ENCODE measurements at places on chromosomes 16 and 17.

DNA sequence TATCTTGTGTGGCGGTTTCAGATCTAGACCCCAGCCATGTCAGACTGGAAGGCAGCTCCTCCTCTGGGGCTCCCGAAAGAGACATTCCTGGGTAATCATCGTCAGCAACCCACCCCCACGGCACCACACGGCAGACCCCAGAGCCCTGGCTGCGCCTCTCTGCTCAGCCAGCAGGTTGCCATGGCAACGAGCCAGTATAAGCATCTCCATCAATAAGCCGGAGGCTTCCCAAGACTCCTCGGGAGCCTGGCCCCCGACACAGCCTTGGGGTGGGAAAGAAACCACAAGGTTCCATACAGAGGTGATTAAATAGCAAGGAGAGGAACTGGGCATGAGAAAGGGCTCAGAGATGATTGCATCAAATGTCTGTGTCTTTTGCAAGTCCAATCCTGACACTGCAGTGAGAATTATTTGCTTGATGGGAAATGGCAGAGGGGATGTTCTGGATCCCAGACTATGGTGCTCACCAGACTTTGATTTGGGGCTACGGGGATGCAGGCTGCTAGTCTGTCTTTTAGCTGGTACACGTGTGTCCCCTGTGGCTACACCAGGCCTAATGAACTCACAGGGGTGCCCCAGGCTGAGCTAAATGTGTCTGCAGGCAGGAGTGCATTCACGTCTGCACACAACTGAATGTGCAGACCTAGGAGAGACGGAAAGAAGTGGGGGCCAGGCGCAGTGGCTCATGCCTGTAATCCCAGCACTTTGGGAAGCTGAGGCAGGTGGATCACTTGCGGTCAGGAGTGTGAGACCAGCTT is 320.5 kb upstream of the TNRC6C start:
- no peak for DNase-seq

DNA sequence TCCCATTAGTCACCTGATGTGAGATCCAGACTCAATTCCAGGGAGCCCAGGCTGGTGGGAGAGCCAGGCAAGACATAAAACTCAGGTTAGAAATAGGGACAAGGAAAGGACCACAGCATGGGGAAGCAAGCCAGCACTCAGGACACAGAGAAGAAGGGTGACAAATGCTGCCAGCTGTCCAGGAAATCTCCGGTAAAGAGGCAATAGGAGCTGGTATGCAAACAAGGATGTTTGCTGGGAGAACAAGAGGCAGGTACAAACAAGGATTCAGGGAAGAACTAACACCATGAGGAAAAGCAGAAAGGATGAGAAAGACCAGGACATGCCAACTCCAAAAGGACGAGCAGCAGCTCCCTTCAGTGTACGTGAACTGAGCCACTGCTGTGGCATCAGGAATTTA is 10.2 kb upstream of the TXNDC11 start:
- DNase-seq: no peak

DNA sequence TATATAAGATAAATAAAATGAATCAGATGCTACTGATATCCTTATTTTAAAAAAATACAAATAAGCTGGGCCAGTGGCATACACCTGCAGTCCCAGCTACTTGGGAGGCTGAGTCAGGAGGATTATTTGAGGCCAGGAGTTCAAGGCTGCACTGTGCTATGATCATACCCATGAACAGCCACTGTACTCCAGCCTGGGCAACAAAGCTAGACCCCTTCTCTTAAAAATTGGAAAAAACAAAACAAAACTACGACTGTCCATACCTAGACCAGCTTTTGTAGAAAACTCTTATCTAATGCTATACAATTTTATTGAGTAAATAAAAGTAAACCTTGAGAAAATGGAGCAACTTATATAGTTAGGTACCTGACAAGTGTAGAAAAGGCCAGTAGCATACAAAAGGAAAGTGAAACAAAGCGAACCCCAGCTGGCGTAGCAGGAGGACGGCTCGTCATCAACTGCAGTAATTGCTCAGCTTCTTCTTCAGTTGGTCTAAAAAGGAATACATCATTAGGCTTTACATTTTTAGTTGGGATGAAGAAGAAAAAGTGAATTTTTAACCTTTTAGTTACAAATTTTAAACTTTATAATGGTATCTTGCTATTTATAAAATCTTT is 23.6 kb downstream of the INTS2 start:
- DNase-seq: no peak

DNA sequence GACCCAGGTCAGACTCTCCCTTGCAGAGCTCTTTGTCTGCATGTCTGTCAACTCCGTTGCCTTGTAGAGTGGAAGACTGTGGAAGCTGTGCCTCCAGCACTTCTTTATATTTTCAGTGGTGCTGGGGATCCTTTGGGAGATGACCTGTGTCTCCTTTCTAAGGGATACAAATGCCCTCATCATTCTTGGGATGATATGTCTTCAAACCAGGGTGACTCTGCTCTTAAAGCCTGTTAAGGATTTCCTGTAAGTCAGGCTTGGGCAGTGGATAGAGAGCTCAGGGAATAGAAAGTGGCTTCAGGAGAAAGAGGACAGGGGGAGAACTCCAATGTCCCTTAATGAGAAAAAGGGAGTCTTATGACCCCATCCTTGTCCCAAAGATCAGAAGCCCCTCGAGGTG is 1.5 kb downstream of the HOXB3 start:
- no peak for DNase-seq

DNA sequence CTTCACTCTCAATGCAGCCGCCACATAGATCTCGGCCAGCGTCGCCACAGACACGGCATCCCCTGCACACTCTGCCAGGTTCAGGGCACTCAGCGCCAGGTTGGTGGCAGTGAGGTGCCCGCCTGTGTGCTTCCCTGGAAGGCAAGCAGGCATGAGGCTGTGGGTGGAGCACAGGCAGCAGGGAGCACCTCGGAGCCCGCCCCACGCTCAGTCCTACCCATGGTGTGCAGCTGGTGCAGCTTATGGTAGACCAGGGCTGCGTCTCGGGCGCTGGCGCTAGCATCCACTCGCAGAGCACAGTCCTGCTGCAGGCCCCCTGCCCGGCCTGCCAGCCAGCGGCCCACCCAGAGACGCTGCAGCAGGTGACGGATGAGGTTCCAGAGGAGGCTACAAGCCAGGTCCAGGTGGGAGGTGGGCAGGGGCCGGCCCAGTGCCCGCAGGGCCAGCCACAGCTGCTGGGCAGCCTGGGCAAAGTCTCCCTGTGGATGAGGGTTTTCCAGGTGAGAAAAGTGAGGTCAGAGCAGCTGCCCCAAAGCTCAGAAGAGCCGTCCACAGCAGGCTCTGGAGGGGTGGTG is 20.5 kb downstream of the SREBF1 start:
- DNase-seq: no peak

DNA sequence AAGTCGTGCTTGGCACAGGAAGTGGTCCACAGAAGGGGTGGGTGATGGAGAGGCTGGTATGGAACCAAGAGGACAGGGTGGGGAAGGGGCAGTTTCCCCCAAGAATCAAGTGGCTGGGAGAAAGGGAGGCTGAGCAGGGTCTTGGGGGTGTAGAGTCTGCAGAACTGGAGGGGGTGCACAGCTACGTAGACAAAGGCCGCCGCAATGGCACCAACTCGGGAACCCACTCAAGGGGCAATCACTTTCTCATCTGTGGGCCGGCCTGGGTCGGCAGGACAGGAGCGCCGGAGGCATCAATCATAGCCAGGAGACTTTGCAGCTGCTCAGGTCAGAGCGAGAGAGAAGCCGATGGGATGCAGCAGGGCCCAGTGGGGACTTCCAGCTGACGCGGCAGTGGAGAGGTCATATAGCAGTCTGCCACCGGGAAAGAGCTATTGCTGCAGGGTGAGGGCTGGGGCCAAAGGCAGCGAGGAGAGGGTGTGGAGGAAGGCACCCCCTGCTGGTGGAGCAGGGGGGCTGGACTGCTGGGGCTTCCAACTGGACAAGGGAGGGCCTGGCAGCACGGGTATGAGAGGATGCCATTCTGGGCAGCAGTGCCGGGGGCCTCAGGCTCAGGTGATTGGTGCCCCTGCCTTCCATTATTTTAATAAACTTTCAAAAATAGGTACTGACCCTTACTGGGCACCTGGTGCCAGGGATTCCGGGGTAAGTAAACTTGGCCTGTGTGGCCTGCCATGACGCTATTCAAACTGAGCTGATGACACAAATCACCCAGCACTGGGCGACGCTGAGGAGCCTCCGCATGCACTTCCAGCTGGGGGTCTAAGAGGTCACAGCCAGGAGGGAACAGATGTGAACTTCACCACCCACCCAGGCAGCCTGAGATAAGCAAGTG is 52.5 kb upstream of the MTSS2 start:
- no peak for DNase-seq

- DNase-seq: no peak
These were observed at the start of the genes CCDC78 and HAGHL for GRCh38 chr16:726438-727290. Gene CCDC78 (minus strand): TSS chr16:726443. CDS start chr16:726367, 76 bp downstream. Gene HAGHL (plus strand): TSS chr16:727106. CDS start chr16:727510, 404 bp downstream.

GRCh38 chr17:68294196-68294555 is 2.9 kb downstream of the ARSG start:
- DNase-seq: no peak

- no peak for DNase-seq
These were observed 11.1 kb upstream of the ABR start for GRCh38 chr17:1190751-1191331.

- DNase-seq: no peak
These were observed 3.9 kb upstream of the GNG13 start for GRCh38 chr16:804193-805048.

DNA sequence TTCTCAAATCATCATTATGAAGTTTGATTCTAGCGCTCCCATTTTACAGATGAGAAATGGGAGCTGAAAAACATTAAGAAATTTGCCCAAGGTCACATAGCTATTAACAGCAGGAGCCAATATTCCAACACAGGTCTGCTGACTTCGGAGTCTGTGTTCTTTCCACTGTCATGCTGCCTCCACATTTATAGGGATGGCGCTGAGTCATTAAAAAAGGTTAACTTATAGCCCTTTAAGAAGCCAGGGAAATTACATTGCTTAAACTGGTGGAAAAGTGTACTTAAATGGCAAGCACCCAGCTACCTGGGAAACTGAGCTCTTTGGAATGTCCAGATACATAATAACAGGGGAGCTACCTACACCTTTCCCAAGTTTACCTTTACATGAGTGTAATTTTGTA is 65.0 kb downstream of the TBX4 start:
- DNase-seq: no peak

Data from iPS DF 6.9 (cell line).